Stimulated activated CD4-positive, alpha-beta T cell treated with anti-CD3 and anti-CD28 coated beads, Interleukin-15, amount 100 ng/mL, for 24 hours (primary cell): ENCODE measurements at places on chromosomes 1 and 21.
A peak's percentile ranks its signal among the peaks of the same experiment; 100 is the strongest.

DNA sequence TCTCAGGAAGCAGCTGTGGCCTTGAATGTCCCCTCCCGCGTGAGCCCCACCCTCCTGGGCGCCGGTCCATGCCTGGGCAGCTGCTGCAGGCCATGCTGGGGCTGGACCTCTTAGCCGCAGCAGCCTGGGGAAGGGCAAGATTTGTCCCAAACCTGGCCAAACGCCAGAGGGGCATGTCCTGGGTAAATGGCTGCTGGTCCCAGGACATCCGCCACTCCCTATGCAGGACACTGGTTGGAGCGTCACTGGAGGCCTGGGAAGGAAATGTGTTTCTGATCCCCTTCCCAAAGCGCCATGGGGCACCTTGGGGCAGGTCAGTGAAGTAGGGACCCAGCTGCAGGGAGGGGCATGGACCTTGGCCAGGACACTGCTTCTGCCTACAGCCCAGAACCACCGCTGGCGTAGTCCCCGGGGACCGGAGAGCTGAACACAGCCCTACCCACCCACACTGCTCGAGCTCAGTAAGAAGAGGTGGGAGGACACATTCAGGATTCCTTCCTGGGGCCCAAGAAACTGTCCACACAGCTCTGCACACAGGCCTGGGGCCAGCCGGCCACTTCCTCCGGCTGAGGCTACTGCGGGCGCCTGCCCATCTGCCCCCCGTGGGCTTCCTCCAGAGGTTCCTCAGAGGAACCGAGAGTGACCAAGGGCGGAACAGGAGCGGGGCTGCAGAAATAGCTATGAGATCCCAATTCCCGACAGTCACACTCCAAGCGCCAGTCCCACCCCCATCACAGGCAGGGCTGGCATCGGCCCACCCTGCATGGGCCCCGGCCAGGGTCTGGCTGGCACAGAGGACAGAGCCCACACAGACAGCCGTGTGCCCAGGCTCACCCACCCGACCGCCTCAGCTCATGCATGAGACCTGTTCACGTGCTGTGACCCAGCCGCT is 10.8 kb upstream of the PLEKHG5 start:
- DNase-seq = no peak

DNA sequence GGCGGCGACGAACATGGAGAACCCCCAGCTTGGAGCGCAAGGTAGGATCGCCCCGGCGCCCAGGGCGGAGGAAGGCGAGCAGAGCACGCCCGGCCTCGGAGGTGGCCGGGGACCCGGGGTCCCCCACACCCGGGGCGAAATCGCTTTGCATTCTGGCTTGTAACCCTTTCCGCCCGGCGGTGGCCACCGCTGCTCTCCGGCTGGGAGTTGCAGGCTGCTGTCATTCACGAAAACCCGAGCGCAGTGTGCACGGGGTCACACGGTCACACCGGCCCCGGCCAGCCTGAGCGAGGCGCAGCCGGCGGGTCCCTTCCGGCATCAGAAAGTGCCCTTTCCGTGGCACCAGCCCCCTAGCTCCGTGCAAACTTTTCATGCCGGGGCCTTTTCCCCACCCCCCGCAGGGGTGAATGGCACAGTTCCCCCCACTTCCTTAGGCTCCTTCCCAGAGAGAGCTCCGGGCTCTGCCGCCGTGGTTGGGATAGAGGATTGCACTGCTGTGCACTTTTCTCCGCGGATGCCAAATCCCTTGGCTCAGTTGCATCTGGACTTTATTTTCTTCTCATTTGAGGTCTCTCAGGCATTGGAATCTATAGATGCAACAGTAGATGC is 802 bp downstream of the KAZN start:
- DNase-seq = no peak

- no peak for DNase-seq
Observed at GRCh38 chr1:58895559-58896145, 111.8 kb upstream of the JUN start.

- DNase-seq = no peak
Observed at GRCh38 chr1:18491168-18491567, 10.4 kb downstream of the KLHDC7A start.

DNA sequence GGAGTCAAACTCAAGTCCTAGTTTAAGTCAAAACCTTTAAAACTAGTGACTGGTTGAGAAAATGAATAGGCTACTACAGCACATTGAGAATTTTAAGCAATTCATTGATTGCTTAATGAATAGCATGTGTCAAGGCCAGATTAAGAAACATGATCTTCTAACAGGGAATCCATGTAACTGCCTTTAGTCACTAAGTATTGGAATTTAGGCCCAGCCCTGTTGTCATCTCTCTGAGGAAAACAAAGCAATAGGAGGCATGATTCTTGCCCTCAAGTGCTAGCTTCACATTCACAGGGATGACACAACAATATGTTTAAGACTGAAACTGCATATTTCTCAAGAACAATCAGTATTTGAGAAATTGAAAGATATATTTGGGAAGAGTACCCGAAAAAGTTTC is 70.0 kb upstream of the PTGS2 start:
- no peak for DNase-seq

DNA sequence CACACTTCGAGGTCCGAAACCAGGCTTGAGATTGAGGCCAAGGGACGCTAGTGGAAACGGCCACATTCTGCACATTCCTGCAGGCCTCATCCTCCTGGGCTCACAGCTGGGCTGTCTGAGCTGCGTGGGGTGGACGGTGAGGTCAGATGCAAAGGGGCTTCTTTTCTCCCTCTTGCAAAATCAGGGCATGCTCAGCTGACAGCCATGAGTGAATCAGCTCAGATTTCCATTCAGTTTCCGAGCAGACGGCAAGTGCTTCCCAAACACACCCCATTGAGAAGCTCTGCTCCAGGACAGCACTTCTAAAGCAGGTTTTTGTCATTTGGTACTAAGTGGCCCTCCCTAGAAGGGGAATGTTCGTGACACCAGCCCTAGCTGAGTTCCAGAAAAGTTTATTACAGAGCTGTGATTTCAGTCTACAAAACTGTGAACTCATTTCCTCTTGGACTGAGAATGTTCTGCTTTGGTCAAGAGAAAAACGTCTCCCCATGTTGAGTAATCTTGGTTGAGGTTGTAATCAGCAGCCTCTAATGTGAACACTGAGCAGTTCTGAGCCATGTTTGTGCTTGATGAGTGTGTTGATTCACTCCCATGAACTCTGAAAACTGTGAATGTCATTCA is 10.0 kb downstream of the PDPN start:
- no peak for DNase-seq

- DNase-seq = peak; percentile 52
Observed at GRCh38 chr1:72284348-72285073, 2.2 kb upstream of the NEGR1 start.

DNA sequence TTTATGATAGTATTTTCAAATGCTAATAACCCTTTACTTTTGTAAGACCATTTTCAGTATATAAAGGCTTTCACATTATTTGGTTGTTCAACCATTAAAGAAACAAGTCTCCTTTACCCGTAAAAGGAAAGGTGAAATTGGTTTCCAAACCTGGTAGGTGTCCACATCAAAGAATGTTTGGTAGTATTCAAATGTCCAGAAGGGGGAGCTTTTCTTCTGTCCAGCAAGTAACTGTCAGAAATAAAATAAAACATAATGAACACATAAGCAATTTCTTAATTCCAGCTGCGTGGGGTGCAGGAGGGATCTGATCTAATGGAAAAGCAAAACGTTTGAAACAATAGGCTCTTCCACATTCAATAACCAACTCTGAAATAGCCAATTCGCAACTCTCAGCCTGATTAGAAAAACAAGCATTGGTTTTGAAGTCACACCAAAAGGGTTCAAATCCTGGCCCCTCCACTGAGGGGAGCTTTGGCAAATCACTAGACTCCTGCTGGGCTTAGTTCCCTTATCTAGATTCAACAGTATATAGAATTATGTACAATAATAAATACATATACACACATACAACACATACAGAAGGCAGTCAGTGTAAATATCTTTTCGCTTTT is 11.0 kb downstream of the YIPF1 start:
- no peak for DNase-seq

GRCh38 chr1:2921970-2922686 is 99.1 kb upstream of the ACTRT2 start:
- DNase-seq = peak; percentile 51

DNA sequence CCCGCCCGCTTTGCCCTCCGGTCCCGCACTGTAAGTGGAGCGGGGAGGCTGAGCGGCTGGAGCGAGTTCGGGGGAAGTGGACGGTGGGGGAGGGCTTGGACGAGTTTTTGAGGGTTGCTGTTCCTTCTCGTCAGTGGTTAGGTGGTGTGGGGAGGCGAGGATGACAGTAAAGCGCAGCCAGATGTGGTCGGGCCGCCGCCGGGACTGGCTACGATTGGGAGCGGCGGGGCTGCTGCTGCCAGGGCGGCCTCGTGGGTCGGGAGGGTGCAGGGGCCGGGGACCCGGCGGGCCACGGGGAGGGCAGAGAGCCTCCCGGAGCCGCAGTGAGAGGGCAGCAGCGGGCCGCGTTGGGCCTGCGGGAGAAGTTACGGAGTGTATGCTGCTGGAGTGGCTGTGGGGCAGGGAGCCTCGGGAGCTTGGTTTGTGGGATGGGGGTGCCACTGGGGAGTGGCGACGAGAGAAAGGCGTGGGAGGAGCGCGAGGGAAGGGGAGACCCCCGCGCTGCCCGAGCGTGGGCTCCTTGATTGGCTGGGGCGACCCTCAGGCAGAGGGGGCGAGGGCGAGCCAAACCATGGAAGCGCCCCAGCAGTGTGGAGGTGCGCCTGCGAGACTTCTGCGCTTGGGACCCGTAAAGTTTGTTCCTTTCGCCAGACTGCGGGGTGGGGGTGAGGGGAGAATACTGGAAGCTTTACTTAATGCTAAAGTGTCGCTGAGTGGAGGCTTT is 2.1 kb downstream of the ADGRL2 start:
- peak; percentile 11 for DNase-seq
